ENCODE measurements at places on chromosomes 1 and 21.

GRCh38 chr21:26512664-26513063 lies 60.4 kb downstream of the CYYR1 start:
- DNase-seq = no peak

DNA sequence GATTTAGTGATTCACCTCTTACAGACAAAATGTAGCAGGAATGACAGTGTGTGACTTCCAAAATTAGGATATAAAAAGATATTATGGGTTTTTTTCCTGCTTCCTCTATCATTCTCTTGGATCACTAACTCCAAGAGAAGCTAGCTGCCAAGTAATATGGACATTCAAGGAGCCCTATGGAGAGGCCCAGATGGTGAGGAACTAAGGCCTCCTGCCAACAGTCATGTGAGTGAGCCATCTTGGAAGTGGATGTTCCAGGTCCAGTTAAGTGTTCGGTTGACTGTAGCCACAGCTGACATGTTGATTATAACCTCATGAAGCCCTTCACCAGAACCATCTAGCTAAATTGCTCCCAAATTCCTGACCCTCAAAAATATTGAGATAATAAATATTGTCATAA lies 38.8 kb downstream of the CD160 start:
- no peak for DNase-seq

DNA sequence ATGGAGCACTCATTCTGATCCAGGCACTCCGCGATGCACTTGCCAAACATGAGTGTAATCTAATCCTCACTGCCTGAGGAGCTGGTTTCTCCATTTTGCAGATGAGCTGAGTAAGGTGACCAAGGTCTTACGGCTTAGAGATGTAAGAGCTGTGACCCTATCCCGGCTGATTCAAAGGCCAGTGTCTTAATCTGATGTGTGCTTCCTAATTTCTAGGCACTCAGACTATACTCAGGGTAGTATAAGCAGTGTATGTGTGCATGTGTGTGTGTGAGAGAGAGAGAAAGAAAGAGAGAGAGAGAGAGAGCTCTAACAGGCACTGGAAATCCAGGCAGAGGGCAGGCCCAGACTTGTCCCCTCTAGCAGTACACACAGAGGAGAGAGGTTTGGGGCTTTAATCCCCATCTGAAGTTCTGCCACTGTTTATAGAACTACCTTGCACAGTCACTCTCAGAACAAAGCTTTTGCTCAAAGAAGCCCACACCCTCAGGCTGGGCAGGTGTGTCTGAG lies 188.2 kb downstream of the ZBTB18 start:
- DNase-seq = no peak

DNA sequence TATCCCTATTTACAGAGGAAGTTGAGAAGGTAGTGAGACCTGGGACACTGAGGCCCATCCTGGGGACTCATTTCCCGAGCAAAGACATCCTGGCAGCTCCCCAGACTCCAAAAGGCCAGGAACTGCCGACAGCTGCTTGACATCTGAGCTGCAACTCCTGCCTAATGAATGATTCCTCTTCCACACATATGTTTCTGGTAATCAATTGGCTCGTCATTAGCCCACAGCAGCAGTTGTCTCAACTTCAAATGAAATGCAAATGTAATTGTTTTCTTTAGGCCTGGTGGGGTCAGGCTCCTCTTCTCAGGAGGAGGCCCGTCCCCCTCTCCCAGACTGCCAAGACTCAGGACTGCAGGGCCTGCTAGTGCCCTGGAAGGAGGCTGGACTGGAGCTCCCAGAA lies 61.8 kb upstream of the DISP3 start:
- DNase-seq = no peak

DNA sequence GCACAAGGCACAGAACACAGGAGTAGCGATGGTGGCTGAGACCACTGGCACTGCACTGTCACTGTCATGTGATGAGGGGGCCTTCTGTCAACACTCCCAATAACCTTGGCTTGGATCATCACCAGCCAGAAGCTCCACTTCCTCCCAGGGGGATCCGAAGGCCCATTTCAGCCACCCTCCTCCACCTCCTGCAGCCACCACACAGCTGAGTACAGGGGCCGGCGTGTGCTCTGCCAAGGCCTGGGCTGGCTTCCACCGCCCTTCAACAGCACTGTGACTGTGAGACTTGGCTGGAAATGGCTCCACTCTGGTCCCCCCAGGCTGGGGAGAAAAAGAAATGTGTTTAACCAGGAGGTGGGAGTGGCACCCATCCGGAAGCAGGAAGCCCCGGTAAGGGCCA lies 9.9 kb upstream of the NADK start:
- no peak for DNase-seq

DNA sequence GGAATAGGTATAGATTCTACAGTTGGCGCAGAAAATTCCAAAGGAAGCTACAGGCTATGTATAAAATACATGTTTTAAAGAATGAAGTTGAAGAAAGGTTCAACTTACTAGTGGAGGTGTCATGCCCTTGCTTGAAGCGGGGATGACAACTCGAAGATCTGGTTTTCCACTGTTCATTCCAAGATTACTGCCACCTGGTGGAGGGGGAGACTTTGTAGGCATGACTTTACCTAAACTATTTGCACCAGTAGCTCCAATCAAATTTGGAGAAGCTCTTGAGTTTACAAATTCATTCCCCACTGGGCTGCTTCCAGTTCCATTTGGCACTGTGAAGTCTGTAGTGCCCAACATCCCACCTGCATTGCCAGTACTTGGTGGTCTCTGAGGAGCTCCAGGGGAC lies 81.7 kb downstream of the AXDND1 start:
- no peak for DNase-seq

Measured in activated T-cell treated with anti-CD3 and anti-CD28 coated beads for 24 hours (primary cell).